Activated T-helper 1 cell treated with anti-CD3 and anti-CD28 coated beads, Interleukin-12 subunit alpha, Interleukin-12 subunit beta, Interleukin-2, Interleukin-4 antibody, amounts not matched to agents 30 ng/mL and 10 ng/mL and 1 ng/mL, durations not matched to agents 14 hours and 24 hours and 36 hours (primary cell): ENCODE measurements at places on chromosomes 2 and 18.

DNA sequence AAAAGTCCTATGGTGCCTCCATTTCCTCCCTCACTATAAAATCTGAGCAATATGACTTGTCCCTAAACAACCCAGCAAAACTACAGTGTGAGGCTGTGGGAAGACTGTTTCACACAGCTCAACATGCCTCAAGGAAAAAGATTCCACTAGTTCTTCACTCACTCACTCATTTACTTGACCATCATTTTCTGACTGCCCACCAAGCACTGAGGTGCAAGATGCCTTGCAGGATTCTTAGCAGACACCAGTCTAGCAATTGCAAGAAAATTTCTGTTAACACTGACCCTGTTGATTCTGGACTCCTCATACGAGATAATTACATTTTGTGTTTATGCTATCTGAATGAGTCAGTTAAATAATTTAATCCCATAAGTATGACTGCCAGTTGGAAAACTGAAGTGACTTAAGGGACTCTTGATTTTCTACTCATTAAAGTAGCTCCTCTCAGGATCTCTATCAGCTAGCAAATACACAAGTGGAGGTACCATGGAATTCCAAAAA lies 51.9 kb upstream of the PCBP1 start:
- DNase-seq = no peak

DNA sequence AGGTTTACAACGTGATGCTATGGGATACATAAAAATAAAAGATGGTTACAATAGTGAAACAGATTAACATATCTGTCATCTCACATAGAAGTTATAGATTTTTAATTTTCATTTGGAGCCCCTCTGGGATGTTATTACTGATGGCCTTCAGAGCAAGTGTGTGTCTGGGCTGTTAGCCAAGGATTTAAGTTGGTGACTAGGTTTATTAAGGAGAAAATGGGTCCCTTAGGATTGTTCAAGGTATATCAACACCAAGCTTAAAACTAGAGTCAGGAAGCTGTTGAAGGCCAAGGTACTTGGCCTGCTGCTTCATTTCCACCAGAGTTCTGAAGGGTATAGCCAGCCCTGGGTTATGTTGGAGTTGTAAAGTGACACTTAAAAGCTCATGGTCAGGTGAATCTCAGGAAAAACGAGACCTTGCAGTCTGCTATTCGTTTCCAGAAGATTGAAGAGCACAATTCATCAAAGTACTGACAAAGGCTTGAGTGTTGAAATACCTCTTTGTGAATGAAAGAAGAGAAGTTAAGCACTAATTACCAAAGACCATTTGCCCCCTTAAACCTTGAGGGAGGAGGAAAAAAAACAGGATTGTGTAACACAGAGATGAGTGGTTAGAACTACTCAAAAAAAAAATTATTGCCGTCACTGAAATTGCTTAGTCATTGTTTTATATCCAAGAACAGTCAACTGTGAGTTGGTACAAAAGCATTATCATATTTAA lies 48.4 kb downstream of the MAP2 start:
- no peak for DNase-seq

- no peak for DNase-seq
Observed at GRCh38 chr2:132915812-132916549, 246.0 kb upstream of the LYPD1 start.

DNA sequence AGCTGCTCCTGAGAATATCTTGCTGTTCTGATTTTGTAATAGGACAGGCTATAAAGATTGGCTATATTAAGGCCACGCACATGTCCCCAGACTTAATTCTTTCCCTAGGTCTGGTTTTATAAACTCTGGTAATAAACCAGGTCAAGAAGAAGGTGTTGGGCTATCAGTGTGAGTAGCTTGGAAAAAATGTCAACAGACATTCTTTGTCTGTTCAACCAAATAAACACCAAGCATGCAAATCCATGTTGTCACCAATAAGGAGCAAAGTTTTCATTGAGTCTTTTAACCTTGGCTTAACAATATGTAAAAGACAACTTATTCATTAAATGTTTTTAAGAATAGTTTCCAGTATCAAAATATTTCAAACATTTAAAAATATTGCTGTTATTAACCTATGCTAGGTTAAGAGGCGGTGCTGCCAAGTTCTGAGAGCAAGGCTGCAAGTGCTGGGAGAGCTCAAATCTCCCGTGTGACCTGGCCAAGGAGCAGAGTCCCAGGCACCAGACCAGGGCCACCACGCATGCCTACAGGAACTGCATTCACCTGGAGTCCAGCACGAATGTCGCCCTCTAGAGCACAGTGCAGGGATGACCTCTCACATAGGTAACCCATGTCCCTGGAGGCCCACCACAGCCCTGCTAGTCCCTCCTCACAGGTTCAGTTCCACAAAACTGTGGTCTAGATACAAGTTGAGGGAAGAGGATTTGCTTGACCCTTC lies 120.5 kb upstream of the POU3F3 start:
- DNase-seq = no peak

DNA sequence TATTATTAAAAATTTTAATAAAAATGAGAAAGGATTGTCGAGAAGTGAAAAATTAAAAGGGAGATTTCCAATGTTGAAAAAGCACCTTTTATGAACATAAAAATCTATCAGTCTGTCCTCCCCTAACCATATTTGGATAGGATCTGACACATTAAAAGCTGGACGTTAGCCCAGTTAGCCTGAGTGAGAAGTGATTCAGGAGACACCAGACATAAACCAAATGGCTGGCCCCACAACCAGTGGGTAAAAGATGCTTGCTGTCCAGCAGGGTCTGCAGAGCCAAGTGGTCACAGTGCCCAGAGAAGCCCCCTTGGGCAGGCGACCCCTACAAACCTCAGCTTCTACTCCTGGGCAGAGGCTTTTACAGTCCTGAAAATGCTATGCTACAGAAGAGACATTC lies 253.8 kb upstream of the LYPD1 start:
- DNase-seq = no peak
